NCI-H1417 (cell line): ENCODE measurements at places on chromosomes 1 and 21.

DNA sequence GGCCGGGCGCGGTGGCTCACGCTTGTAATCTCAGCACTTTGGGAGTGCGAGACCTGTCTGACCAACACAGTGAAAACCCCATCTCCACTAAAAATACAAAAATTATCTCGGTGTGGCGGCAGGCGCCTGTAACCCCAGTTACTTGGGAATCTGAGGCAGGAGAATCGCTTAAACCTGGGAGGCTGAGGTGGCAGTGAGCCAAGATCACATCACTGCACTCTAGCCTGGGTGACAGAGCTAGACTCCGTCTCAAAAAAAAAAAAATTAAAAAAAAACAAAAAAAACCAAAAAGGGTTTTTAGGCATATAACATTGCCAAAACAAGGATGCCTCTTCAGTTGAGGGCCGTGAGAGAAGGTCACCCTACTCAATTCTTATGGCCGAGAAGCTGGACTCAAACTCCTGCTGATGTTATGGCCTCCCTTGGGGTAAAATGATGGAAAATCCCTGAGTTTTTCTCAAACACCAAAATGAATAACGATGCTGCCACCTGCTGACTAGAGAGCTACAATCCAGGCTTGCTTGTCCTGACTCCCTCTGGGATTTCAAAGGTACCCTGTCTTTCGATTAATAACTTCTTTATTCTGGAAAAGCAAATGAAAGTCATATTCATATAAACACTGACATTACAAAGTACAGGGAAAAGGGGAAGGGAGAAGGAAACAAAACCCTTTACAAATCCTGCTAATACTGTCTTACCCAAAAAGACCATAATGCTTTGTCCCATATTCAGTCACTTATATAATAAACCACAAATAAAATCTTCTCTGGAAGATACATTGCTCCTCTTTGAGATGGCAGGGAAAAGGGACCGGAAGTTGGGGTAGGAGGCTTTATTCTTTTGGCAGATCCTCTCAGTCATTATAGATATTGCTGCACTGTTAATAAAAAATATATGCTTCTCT is 10.7 kb downstream of the RAB42 start:
- peak; percentile 74 for DNase-seq

DNA sequence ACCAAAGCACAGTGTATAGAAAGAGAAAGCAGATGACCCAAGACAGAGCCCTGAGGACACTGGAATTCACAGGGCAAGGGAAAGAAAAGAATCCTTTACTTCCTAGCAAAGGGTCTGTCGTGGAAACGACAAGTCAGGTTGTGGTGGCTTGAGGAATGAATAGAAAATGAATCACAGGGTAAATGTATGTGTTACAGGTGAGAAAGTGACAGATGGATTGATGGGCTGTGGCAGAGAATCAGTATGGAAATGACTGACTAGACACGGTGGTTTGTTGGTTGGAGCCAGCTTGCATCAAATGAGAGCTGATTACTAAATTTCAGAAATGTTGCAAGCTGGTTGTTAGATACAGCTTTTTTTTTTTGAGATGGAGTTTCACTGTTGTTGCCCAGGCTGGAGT is 46.9 kb downstream of the PTP4A2 start:
- no peak for DNase-seq

GRCh38 chr1:43452789-43453441 is 816 bp downstream of the HYI start:
- peak; percentile 87 for DNase-seq

GRCh38 chr21:39479814-39480182 is 28.0 kb downstream of the SH3BGR start:
- no peak for DNase-seq

GRCh38 chr1:201518071-201518470 is 11.1 kb upstream of the CSRP1 start:
- DNase-seq: no peak

- no peak for DNase-seq
Measured at GRCh38 chr1:115710859-115711624, 57.5 kb downstream of the CASQ2 start.

DNA sequence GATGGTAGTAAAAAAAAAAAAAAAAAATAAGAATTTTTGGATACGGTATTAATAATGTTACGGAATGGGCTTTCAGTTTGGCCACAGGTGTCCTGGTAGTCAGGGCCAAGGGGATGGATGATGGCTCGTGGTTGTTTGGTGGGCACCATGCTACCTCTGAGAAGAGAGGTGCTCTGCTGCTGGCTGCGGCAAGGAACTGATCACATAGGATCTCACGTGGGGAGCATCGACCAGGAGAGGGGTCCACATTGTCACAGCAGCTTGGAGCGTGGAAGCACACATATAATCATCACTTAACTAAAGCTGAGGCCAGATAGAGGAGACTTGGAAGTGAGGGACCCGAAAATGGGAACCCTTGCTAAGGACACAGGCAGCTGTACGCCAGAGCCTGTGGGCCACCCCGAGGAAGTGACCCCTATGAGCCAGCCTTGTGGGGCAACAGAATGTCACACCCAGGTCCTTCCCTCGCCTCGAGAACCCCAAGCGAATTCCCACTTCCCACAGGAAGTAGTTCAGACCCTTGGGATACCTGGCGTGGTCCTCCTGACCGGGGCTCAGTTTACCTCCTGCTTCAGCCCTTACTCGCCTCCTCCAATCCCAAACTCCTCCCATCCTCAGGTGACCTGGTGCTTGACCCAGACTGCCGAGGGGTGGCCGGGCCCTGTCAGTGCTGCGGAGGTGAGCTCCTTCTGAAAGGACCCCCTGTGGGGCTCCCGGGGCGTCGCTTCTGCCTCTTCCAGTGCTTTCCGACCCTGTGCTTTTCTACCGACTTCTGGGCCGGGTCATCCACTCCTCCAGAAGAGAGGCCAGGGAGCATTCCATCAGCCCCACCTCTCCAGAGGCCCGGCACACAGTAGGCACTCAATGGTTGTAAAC is 222.0 kb downstream of the CAMTA1 start:
- no peak for DNase-seq

GRCh38 chr1:198809247-198809646 is 170.4 kb downstream of the PTPRC start:
- no peak for DNase-seq

DNA sequence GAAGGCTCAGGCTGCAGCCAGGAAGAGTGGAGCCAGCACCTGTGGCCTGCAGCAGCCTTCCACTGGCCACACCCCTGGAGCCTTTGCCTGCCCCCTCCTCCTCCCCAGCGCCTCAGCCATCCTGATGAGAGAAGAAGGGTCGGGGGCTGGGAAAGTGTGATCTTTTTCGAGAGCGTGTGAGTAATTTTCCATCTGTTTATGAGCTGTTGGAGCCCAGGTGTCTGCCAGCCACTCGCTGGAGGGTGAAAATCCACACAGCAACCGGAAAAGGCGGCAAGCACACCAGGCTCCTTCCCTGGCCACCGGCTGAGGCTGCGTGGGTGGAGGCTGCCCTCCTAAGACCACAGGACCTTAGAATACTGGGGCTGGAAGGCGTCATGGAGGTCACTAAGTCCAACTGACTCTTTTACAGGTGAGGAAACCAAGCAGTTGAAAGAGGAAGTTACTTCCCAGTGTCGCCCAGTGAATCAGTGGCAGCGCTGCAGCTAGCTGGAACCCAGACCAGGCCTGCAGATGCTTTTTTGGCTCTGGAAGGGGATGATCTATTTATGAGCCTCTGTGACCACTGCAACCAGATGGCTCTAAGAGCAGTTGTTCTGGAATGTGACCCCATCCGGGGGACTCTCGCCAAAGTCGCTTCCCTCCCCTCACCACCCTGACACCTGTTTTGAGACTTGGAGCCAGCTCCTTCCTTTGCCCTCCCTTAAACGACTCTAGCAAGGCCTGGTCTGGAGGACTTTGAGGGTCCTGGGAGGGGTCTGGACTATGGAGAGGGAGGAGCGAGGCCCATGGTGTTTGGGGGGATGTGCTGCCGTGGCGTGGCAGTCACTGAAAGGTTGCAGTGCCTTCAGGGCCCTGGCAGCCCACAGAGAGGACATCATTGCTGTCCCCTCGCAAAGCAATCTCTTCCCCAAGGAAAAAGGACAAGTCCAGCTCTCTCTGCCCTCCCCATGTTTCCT is 54.5 kb downstream of the LGR6 start:
- DNase-seq: peak; percentile 88

DNA sequence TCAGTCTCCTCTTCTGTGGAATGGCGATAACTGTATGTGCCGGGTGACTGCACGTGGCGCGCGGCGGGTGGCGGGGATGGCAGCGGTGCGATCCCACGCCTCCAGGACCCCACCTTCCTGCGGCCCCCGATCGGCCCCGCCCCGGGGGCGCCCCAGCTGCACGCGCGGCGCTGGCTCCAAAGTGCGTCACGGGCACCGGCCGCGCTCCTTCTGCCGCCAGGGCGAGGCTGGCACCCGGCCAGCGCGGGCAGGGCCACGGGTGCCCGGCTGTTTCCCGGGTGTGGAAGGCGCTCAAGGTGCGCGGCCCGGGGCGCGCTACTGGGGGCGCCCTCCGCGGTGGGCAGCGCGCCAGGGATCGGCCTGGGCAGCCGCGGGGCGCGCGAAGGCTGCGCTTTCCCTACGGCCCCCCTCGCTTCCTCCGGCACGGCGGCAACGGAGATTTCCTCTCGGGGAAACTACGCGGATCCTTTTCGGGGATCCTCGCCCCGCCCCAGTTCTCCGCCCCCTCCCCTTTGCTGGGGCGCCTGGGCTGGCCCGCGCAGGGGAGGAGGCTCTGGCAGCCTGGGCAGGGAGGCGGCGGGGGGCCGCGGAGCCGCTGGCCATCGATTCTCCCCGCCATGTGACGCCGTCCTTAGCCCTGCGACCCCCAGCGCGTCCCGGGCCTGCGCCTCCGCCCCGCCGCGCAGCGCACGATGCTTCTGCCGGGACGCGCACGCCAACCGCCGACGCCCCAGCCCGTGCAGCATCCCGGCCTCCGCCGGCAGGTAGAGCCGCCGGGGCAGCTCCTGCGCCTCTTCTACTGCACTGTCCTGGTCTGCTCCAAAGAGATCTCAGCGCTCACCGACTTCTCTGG is at the start of gene EVA1C:
Gene EVA1C (plus strand): TSS at position 545 of the 853 bp plus-strand sequence. CDS start 148 bp downstream, at position 693.
- peak; percentile 84 for DNase-seq

- no peak for DNase-seq
Measured at GRCh38 chr1:13950637-13951036, 250.6 kb downstream of the PRDM2 start.

GRCh38 chr1:173152598-173152997 is 54.5 kb downstream of the TNFSF4 start:
- no peak for DNase-seq

GRCh38 chr1:57122031-57122430 is 156.2 kb upstream of the C8B start:
- no peak for DNase-seq

DNA sequence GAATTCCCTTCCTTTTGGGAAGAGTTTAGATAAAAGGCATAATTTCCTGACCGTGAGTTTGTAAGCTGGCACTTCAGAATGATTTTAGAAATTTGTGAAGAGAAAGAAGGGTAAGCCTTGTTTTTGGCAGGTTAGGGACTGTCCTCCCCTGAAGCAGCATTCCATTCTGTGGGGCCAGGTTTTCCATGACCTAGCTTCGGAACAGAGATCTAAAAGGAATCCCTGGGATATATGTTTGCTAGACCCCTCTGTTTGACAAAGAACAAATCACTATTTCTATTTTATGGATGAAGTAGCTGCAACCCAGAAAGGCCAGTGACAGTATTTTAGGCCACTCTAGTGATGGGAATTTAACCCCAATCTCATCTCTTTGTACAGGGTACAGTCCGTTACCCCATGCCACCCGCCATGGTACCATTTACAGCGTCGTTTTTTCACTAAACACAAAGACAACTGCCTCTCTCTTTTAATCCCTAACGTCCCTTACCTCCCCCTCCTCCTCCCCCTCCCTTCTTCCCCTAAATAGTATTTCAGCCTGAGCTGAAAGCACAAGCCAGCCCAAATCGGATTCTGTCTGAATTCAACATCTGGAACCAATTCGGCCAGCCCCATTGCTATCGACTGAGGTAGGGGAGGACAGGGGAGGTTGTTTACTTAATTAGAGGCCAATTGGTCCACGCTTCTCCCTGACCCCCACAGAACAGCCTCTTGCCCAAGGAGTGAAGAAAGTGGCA is 23.4 kb upstream of the IKBKE start:
- no peak for DNase-seq

DNA sequence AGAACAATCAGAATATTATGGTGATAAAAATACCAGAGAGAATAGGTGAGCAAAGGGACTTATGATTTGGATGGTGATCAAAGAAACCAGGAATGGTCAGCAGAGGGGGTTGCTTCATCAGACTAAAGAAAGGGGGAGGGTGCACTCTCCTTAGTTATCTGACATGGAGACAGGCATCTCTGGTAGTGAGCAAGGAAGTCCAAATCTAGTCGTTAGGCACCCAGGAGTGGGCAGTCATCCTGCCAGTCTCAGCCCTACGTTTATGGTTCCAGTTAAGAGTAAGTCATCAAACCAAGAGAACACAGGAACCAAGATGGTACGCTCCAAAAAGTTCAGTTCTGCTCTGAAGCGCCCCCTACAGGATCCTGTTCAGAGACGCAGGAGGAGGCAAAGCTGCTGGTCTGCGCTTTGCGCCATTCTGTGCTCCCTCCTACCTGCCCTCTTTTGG is 28.6 kb downstream of the EBNA1BP2 start:
- DNase-seq: no peak

DNA sequence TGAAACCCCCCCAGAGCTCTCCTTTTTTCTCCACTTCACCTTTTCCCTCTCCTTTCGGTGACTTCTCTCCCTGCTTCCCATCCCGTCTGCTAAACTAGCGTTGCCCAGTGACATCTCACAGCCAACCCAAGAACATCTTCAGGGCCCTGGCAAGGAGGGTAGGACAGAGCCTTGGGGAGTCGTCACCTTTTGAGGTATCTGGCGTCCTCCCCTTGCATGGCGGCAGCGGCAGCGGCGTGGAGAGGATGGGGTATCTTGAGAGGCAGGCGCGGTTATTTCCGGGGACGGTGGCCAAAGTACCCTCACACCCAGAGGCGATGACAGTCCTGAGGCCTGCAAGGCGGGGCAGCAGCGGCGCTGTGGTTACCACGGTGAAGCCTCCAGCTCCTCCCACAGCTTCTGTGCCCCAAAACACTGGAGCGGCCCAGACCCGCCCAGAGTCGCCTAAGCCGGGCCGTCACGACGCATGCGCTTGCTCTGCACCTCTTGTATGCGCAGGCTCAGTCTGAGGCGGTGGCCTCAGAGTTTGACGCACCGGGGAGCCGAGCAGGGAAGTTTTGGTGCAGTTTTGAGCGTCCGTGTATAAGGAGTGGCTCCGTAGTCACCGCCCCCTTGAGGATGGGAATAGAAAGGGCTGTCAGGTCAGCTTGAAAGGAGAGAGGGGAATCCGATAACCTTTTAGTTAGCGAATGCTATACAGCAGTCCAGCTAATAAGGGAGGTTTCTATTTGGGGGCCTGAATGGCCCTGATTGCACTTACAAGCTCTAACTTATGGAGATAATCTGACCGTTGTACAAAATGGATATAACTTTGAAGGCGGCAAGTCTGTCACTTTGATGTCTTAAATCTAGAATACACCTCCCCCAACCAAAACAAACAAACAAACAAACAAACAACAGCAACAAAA is at the start of gene KIFAP3:
Gene KIFAP3 (minus strand): TSS at position 446 of the 908 bp plus-strand sequence. CDS start 228 bp downstream, at position 218.
- DNase-seq: peak; percentile 99
